ENCODE measurements at places on chromosomes 2 and 18. TPM values are rescaled to one million over a fixed set of nuclear protein-coding genes. Genes with fewer than 3 reads are reported as not detected.

DNA sequence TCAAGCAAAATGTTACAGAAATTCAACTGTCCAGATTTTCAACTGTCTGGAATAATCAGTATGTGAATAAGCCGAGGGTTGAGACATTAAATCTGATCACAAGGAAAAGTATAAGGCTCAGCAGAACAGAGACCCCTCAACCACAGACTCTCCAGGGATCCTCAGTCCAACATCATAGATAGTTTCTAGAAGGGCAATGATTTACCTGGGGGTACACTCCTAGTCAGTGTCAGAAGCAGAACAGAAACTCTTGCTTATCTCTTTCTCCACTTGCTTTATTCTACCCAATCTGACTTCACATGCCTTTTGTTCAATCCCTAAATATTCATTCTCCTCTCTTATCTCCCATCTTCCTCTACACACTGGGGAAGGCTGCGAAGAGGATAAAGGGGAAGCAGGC is 36.4 kb downstream of the ICOS start:
- DNase-seq, result no peak

DNA sequence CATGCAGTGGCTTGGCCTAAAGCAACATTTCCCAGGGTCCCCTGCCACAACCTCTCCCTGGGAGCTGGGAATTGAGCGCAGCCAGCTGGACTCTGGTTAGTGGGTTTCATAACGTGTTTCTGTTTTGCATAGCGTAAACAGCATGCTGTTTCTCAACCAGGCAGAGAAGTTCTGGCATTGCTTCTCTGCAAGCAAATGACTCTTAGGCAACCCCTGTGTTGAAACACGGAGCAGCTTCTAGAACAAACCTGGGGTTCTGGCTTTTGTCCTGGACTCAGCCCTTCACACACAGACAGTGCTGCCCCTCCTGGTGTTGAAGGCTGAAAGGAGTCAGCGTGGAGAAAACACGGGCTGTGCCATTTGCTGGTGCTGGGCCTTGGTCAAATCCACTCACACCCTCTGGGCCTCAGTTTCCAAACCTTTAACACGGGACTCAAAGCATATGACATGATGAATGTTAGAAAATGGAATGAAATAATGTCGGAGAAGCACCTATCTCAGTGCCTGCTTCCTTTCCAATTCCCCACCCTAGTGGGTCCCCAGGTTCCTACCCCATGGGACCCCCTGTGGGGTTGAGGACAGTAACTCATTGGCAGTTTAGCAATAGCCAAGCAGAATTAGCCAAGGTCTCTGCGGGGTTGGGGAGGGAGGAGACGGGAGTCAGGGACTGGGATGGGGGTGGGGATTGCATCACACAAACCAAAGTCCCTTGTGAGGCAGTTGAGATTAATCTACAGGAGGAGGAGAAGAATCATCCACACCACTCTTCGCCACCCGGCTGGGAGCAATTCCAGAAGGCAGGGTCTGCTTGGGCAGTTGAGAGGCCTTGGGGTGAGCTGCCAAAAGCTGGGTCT is 30.2 kb upstream of the IL1R2 start:
- DNase-seq, result no peak

DNA sequence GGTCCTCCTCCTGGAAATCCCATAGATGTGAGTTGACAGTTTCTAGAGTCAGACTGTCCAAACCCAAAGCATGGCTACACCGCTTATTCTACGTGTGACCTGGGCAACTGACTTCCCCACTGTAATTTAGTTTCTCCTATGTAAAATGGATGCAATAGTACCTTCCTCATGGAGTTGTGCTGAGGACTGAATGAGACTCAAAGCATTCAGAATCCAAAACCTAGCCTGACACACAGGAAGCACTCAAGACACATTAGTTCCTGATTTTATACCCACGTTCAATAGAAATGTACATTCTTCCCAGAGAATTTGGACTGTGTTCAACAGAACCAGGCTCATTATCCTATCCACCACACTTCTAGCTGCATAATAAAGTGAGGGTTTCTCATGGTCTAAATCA is 88.8 kb downstream of the STK39 start:
- no peak for DNase-seq

DNA sequence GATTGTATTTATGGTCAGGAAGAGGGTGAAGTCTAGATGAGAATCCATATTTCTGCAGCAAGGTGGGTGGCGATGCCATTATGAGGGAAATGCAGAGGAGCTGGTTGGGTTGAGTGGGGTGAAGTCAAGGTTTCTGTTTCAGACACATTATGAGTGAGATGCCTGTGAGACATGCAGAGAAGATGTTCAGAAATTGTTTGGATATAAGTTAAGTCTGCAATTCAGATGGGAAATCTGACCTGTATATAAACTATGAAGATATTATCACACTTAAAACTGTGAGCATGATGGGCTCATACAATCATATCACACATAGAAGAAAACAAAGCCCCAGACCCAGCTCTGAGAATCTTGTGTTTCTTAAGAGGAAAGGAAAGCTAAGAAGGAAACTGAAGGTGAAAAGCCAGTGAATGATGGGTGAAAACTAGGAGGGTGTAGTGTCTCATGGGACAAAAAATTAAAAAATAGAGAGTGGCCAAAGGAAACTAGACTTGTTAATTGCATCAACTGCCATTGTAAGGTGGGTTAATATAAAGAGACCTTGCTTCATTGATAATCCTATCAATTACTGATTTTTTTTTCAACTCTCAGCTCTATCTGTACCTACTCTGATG is 14.2 kb downstream of the GALNT5 start:
- no peak for DNase-seq

CCBE1 gene
- 39.0 TPM for total RNA-seq
